ENCODE measurements at places on chromosomes 3 and 15. TPM values are rescaled to one million over a fixed set of nuclear protein-coding genes. Genes with fewer than 3 reads are reported as not detected.
A peak's percentile ranks its signal among the peaks of the same experiment; 100 is the strongest.

SPSB4 gene
- total RNA-seq: 3.9 TPM

CLRN1 gene
- not detected for total RNA-seq

GRCh38 chr15:75201616-75202250 is at the start of gene C15orf39:
Gene C15orf39 (plus strand): TSS chr15:75201882. CDS start chr15:75206049, 4,167 bp downstream.
- H3K4me3 ChIP-seq: peak within 1 kb of the TSS; percentile 86
- peaks cover 57% of the 10 kb centered on the region for H3K4me1 ChIP-seq
- H3K27me3 ChIP-seq: no peaks in the 10 kb centered on the region
- peak; percentile 91 for DNase-seq
- peak within 1 kb of the TSS; percentile 93 for H3K27ac ChIP-seq

PLA1A gene
- total RNA-seq: 0.58 TPM

- H3K4me3 ChIP-seq: no peak overlapping the region
- H3K27ac ChIP-seq: no peak overlapping the region
- H3K4me1 ChIP-seq: peaks cover 47% of the 10 kb centered on the region
- DNase-seq: no peak
- no peaks in the 10 kb centered on the region for H3K27me3 ChIP-seq
These were observed 65.2 kb downstream of the SMAD6 start for GRCh38 chr15:66767240-66767659.

ZDHHC23 gene
- total RNA-seq: 1.5 TPM

- no peaks in the 10 kb centered on the region for H3K36me3 ChIP-seq
- DNase-seq: no peak
- H3K4me3 ChIP-seq: no peak overlapping the region
- no peaks in the 10 kb centered on the region for H3K4me1 ChIP-seq
These were observed 151.6 kb upstream of the SYNPR start for GRCh38 chr3:63126530-63126929.

TNNC1 gene
- 6,897 TPM for total RNA-seq

- H3K36me3 ChIP-seq: peaks cover 84% of the 10 kb centered on the region
- no peak for DNase-seq
- H3K27me3 ChIP-seq: no peaks in the 10 kb centered on the region
- no peaks in the 10 kb centered on the region for H3K4me1 ChIP-seq
- no peak overlapping the region for H3K27ac ChIP-seq
- H3K4me3 ChIP-seq: no peak overlapping the region
These were observed 93.9 kb downstream of the RBPMS2 start for GRCh38 chr15:64681424-64682024.

CSPG4 gene
- total RNA-seq: 12.0 TPM

DNA sequence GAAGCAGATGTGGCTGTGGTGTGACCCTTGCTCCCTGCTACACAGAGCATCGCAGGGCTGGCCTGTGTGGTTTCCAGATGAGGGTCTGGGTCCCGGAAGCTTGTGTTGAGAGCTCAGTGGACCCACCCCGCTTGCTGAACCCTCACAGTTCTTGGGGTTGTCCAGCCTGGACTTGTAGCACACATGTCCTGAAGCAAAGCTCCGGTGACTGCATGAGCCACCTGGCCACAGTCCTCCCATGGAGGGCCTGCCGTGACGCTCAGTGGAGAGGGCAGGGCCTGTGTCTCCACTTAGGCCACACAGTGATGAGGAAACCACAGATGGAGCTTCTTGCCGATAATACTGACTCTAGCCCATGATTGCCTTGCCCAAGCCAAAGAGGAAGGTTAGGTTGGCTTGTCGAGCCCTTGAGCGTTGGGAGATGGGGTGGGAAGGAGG is 62.6 kb downstream of the RGMA start:
- no peaks in the 10 kb centered on the region for H3K27me3 ChIP-seq
- peaks cover 38% of the 10 kb centered on the region for H3K4me1 ChIP-seq
- no peak overlapping the region for H3K27ac ChIP-seq
- H3K4me3 ChIP-seq: no peak overlapping the region
- H3K36me3 ChIP-seq: peaks cover 63% of the 10 kb centered on the region

ALPK3 gene
- 131 TPM for total RNA-seq

- no peaks in the 10 kb centered on the region for H3K36me3 ChIP-seq
- no peak overlapping the region for H3K4me3 ChIP-seq
- H3K27me3 ChIP-seq: no peaks in the 10 kb centered on the region
- DNase-seq: no peak
These were observed 37.2 kb upstream of the THBS1 start for GRCh38 chr15:39543651-39544050.

GRM2 gene
- not detected for total RNA-seq

VEPH1 gene
- total RNA-seq: not detected

TF gene
- total RNA-seq: not detected

LEKR1 gene
- total RNA-seq: 1.7 TPM

CFAP100 gene
- not detected for total RNA-seq

SYNPR gene
- total RNA-seq: not detected

RTP3 gene
- total RNA-seq: not detected

CYP8B1 gene
- total RNA-seq: not detected

GRCh38 chr15:65184305-65184867 is 756 bp downstream of the CLPX start:
- H3K27me3 ChIP-seq: no peaks in the 10 kb centered on the region
- H3K27ac ChIP-seq: peak overlapping the region; percentile 81
- peaks cover 35% of the 10 kb centered on the region for H3K4me1 ChIP-seq
- H3K4me3 ChIP-seq: peak overlapping the region; percentile 100
- peak; percentile 77 for DNase-seq
- H3K36me3 ChIP-seq: peaks cover 20% of the 10 kb centered on the region

DNA sequence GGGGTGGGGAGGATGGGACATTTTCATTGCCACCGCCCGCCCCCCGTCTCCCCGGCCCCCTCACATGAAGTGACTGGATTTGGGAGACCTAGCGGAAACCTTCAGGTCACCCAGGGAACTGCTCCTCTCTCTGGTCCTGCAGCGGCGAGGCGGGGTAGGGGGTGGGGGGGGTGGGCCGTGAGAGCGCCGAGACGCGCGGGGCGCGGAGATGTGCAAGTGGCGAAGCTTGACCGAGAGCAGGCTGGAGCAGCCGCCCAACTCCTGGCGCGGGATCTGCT is 712 bp upstream of the MME start:
- no peak overlapping the region for H3K27ac ChIP-seq
- no peaks in the 10 kb centered on the region for H3K4me1 ChIP-seq
- peak overlapping the region; percentile 60 for H3K4me3 ChIP-seq
- no peak for DNase-seq

DNA sequence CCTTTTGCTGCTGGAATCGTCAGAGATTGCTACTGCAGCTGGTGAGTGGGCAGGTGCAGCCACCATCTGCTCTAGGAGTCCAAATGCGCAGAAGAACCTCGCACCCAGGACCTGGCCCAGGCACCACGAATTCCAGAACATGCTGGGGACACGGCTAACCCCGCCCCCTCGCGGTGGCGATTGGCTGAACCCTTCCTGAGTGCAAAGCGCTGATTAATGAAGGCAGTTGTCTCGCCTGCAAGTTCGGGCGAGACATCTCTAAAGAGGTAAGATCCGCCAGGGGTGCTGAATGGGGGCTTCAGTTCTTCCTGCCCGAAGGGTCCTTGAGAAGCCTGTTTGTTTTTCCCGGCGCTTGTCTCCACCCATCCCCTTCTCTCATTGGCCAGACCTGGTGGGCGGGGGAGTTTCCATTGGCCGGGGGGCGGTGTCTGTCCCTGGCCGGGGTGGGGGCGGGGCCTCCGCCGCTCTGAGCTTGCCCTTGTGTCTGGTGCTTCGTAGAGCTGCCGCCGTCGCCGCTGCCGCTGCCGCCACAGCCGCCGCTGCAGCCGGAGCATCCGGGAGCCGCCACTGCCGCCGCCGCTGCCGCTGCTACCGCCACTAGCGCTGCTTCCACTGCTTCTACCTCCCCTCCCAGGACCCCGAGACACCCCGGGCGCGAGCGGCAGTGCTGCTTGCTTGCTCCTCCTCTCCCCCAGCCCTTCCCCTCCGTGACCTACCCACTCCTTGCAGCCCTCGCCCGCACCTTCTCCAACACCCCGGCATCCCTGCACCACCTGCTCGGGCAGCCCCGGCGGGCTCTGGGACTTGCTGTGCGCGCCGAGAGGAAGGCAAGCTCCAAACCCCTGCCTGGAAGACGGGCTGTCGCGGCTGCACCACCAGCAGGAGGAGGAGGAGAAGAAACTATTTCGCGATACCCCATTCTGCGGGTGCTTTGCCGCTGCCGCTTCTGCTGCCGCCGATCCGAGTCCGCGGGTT is at the start of gene CADM2:
CADM2 (plus strand) TSS at position 495 of the 975 bp plus-strand sequence.
- peaks cover 38% of the 10 kb centered on the region for H3K27me3 ChIP-seq
- H3K36me3 ChIP-seq: no peaks in the 10 kb centered on the region
- peak; percentile 84 for DNase-seq
- H3K27ac ChIP-seq: peak within 1 kb of the TSS; percentile 18
- H3K4me3 ChIP-seq: peak within 1 kb of the TSS; percentile 48

- H3K4me1 ChIP-seq: no peaks in the 10 kb centered on the region
- H3K4me3 ChIP-seq: no peak overlapping the region
- no peaks in the 10 kb centered on the region for H3K27me3 ChIP-seq
- H3K36me3 ChIP-seq: no peaks in the 10 kb centered on the region
These were observed 146.0 kb downstream of the NUP210 start for GRCh38 chr3:13274125-13274524.

LPP gene
- total RNA-seq: 174 TPM

- no peak for DNase-seq
- H3K36me3 ChIP-seq: no peaks in the 10 kb centered on the region
- no peak overlapping the region for H3K4me3 ChIP-seq
- no peak overlapping the region for H3K27ac ChIP-seq
- H3K4me1 ChIP-seq: peaks cover 1% of the 10 kb centered on the region
These were observed 33.0 kb upstream of the PLSCR4 start for GRCh38 chr3:146283781-146284445.

TIPARP gene
- 39.1 TPM for total RNA-seq

DNA sequence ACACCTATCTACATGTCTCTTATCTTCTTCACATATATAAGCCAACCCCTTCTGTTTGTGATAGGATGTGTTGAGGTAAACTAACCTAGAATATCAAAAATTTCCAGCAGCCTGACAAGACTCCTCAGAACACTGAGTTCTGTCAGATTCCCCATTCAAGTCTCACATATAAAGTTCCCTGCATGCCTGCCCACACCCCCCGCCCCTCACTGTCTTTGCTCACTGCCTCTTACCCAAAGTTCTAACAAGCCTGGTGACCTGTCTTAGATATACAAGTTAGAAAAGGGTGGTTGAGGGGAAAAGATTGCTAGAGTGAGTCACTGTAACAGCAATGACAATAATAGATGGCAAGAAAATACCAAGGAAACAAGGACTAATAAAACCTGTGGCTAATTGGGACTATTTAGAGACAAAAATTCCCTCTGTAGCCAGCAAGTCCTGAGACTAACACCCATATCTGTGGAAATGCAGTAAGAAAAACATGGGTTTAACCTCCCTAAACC is 40.1 kb downstream of the FBXO22 start:
- H3K27me3 ChIP-seq: no peaks in the 10 kb centered on the region
- H3K36me3 ChIP-seq: no peaks in the 10 kb centered on the region
- no peak overlapping the region for H3K27ac ChIP-seq
- H3K4me1 ChIP-seq: no peaks in the 10 kb centered on the region

- H3K27me3 ChIP-seq: no peaks in the 10 kb centered on the region
- H3K4me3 ChIP-seq: no peak overlapping the region
- no peaks in the 10 kb centered on the region for H3K36me3 ChIP-seq
- no peak overlapping the region for H3K27ac ChIP-seq
These were observed 18.2 kb upstream of the PDIA5 start for GRCh38 chr3:123048480-123049237.

GRCh38 chr15:63930034-63930433 is 96.3 kb upstream of the HERC1 start:
- DNase-seq: no peak
- no peaks in the 10 kb centered on the region for H3K36me3 ChIP-seq
- H3K4me1 ChIP-seq: no peaks in the 10 kb centered on the region
- no peak overlapping the region for H3K4me3 ChIP-seq
- no peak overlapping the region for H3K27ac ChIP-seq
- no peaks in the 10 kb centered on the region for H3K27me3 ChIP-seq

- H3K4me1 ChIP-seq: peaks cover 69% of the 10 kb centered on the region
- H3K27me3 ChIP-seq: no peaks in the 10 kb centered on the region
- no peak for DNase-seq
- H3K36me3 ChIP-seq: no peaks in the 10 kb centered on the region
- no peak overlapping the region for H3K4me3 ChIP-seq
These were observed 97.3 kb downstream of the MBNL1 start for GRCh38 chr3:152365766-152366593.

RFX7 gene
- total RNA-seq: 8.2 TPM

ADAMTS9 gene
- total RNA-seq: 18.8 TPM

- H3K27ac ChIP-seq: no peak overlapping the region
- no peaks in the 10 kb centered on the region for H3K27me3 ChIP-seq
- no peaks in the 10 kb centered on the region for H3K36me3 ChIP-seq
- H3K4me1 ChIP-seq: no peaks in the 10 kb centered on the region
These were observed 105.7 kb downstream of the TUSC7 start for GRCh38 chr3:116815321-116815720.

DNA sequence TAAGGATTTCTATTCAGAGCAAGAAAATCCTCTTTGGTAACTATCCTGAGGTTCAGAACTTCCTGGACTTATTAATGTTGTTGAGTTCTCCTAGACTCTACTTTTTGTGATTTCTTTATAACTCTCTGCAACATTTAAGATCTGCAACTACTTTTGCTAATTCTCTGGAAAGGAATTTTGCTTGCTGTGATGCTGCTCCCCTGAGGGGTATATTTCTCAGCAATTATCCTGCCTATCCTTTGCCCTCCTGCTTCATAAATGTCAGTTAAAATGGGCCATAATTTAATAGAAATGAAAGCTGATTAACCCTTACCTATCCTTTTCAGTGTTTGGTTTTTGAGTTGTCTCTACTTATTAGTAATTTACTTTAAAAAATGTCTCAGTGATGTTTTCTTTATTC is 377.3 kb upstream of the LRRC3B start:
- H3K4me1 ChIP-seq: no peaks in the 10 kb centered on the region
- H3K4me3 ChIP-seq: no peak overlapping the region
- H3K27me3 ChIP-seq: no peaks in the 10 kb centered on the region

- H3K27ac ChIP-seq: peak overlapping the region; percentile 79
- peaks cover 18% of the 10 kb centered on the region for H3K4me1 ChIP-seq
- H3K36me3 ChIP-seq: no peaks in the 10 kb centered on the region
- DNase-seq: no peak
- H3K27me3 ChIP-seq: peaks cover 5% of the 10 kb centered on the region
These were observed 214.2 kb downstream of the MEIS2 start for GRCh38 chr15:36886191-36886590.

ASB14 gene
- 29.2 TPM for total RNA-seq

DNA sequence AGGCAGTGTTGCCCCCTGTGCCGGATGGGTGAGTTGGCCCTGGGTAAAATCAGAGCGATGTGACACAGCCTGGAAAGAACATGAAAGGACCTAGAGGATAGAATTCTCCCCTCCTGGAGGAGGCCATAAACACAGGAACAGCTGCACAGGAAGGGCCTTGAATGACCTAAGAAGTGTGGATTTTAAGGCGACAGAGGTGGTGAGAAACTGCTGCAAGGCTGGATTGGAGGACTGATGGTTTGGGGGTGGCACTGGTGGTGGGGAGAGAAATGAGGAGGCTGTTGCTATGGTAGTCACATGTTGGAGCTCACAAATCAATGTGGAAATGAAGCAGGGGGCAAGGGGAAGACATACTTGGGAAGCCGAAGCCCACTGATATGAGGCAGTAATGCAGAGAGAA is 13.8 kb downstream of the XIRP1 start:
- no peaks in the 10 kb centered on the region for H3K36me3 ChIP-seq
- peaks cover 3% of the 10 kb centered on the region for H3K4me1 ChIP-seq
- H3K4me3 ChIP-seq: peak overlapping the region; percentile 64

GRK7 gene
- total RNA-seq: not detected
